ENCODE measurements at places on chromosomes 1 and 21.

DNA sequence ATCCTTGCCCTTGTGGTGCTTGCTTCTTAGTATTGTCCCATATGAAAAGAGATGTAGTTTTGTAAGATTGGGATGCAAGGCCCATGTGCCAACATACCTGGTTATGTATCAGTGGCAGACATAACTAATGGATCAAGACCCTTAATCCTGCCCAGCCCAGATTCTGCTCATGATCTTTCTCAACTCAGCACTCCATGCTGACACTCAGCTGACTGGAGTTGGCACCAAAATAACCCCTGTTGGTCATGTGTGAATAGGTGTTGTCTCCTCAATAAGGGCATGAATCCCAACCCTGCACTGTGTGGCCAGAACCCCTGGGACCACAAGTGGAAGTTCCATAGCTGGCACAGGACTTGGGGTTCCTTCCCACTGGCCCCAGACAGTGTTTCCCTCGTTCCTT lies 13.9 kb upstream of the CNR2 start:
- no peak for DNase-seq

GRCh38 chr1:42690477-42691156 lies 8.4 kb downstream of the YBX1 start:
- DNase-seq, result no peak

DNA sequence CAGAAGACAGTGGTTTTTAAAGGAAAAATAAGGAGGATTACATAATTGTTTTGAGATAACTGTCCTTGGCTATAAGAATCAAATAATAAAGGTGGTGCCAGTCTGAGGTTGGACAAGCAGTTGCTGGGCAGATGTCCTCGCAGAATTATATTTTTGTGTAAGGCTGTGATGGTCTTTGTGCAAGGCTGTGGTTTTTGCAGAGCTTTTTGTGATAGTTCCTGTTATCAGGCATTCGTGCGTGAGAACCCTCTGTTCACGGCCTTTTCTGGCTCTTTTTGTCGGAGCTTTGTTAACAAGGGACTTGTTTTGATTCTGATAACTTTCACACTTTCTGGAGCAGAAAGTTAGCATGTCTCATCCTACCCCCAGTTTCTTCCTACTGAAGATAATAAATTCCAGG lies 33.4 kb downstream of the SH3BP5L start:
- DNase-seq, result no peak

GRCh38 chr1:186887203-186887602 lies 58.5 kb downstream of the PLA2G4A start:
- DNase-seq, result no peak

- DNase-seq, result no peak
Observed at GRCh38 chr1:29583727-29584126, 347.4 kb downstream of the PTPRU start.

DNA sequence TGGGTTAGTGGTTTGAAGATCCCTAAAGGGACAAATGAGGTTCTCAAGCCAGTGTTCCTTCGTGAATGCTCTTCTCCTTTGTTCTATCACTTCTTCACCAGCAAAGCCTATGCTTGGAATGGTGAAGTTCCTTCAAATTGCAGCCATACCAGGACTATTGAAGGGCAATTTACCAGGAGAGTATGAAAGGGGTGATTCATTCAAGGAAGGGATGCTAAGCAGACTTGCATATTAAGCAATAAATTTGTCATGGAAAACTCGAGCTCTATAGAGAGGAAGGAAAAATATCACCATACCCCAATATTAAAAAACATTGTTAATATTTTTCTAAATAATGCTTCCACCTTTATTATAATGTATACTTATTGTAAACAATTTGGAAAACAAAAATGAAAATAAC lies 9.3 kb upstream of the TSNAX start:
- no peak for DNase-seq

GRCh38 chr1:247293047-247293446 lies 37.2 kb downstream of the VN1R5 start:
- DNase-seq, result peak; percentile 9

- DNase-seq, result no peak
Observed at GRCh38 chr1:231808990-231809389, 182.4 kb downstream of the DISC1 start.

- no peak for DNase-seq
Observed at GRCh38 chr1:232909752-232910151, 40.7 kb upstream of the NTPCR start.

- DNase-seq, result no peak
Observed at GRCh38 chr1:53586765-53587164, 127.6 kb downstream of the DMRTB1 start.

DNA sequence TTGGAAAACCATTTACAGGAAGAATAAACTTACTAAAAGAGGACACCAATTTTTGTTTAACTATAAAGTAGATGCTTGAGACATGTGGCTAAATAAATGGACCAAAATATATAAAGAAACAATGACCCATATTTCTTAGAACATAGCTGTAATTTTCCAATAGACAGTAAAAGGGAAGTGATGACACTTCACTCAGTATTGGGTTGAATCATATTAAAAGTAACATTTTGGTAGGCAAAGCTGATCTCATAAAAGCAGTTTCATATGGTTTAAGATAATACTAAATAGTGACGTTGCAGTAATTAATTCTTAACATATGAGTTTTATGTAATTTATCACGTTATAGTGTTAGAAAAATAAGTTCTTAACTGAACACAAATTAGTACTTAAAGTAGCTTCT lies 308.9 kb upstream of the RUNX1 start:
- DNase-seq, result no peak

GRCh38 chr1:235500971-235501540 lies 3.2 kb downstream of the B3GALNT2 start:
- DNase-seq, result no peak

DNA sequence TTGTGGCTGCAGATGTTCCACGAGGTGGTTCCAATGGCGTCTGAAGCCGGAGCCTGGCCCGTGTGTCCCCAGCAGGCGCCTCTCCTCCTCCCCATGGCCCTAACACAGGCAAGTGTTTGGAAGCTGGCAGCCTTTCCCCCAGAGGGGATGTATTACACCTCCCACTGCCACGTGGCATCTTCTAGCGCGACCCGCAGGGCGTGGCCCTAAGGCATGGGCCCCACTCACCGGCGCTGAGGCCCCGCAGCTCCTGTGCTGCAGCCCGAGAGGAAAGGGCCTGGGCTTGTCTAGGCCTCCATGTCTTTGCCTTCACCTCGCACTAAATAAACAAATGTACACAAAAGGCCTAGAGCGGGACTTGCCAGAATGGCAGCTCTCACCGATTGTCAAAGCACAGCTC lies 37.9 kb downstream of the SLC66A1 start:
- no peak for DNase-seq

Measured in fibroblast of skin of left quadriceps (primary cell).